ENCODE measurements at places on chromosomes 1 and 21. TPM values are rescaled to one million over a fixed set of nuclear protein-coding genes. Genes with fewer than 3 reads are reported as not detected.
A peak's percentile ranks its signal among the peaks of the same experiment; 100 is the strongest.

The PTGFR gene
- polyA plus RNA-seq, result 3.6 TPM

The AIRE gene
- polyA plus RNA-seq, result not detected

The CTH gene
- polyA plus RNA-seq, result 4.2 TPM

- no peak for DNase-seq
These were observed 96.8 kb upstream of the ADGRL2 start for GRCh38 chr1:81703756-81704463.

GRCh38 chr1:29457496-29458368, 221.4 kb downstream of the PTPRU start:
- DNase-seq, result no peak

- no peak for DNase-seq
These were observed 31.6 kb downstream of the HYI start for GRCh38 chr1:43421976-43422750.

DNA sequence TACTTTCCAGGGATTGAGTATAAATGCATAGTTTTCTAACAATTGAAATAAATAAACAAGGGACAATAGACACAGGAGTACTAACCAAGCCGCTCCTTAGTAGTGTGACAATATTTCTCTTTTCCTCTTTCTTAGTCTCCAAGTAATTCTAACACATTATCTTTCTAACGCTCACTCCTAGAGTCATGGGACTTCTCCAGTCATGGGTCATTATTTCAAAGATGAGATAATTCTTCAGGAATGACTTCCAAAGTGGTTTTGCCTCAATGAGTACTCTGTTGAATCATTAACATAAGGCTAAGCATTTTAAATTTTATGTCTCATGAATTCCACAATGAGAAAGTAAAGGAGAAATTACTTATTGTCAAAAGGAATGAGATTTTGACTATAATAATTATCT, 605.8 kb upstream of the ADAMTS5 start:
- no peak for DNase-seq

DNA sequence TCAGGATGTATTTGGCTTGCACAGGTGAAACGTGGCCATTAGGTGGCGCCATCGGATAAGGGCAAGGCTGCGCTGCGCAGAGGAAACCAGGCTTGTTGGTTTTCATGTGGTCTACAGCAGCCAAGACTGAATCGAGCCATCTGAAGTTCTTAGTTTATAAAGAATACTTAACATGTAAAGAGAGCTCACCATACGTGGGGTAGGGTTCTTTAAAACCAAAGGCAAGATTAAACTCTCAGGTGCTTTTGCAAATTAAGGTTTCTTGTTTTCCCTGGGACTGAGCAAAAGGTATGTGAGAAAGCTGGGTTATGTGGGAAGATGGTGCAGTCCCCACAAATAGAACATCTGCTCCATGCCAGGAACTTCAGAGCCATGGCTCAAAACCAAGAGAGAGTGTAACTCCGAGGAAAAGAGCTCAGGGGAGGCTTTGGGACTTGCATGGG, 9.3 kb downstream of the MASP2 start:
- DNase-seq, result peak; percentile 83

DNA sequence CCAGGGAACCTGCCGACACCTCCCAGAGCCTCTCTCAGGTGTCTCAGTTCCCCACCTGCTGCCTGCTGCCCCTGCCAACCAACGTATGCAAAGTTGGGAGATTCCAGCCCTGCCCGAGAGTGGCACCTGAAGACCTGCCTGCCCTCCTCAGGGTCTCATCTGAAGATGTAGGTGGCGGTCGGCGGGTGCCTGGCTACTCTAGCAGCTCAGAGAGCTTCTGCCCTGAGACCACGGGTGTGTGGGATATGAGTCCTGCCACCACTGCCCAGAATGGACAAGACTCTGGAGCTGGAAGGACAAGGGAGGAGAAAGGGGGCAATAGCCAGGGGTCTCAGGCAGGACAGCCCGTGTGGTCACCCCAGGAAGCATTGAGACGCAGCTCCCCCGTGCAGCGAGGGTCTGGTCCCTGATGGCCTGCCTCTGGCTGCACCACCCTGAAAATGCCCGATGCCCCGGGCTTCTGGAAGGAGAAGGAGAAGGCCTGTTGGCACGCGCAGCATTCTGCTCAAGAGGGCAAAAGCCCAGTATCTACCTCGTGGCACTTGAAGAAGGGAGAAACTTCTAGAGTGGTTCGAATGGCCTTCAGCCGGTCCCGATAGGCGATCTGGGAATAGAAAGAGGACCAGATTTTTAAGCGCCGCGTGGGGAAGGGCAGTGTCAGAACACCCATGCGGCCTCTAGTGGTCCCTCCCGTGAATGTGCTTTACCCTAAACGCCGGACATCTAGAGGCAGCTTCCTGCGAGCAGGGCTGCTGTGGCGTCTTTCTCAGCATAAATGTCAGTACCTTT, 88.8 kb downstream of the STUM start:
- no peak for DNase-seq

- DNase-seq, result no peak
These were observed 299.0 kb downstream of the TPR start for GRCh38 chr1:186076006-186076405.

DNA sequence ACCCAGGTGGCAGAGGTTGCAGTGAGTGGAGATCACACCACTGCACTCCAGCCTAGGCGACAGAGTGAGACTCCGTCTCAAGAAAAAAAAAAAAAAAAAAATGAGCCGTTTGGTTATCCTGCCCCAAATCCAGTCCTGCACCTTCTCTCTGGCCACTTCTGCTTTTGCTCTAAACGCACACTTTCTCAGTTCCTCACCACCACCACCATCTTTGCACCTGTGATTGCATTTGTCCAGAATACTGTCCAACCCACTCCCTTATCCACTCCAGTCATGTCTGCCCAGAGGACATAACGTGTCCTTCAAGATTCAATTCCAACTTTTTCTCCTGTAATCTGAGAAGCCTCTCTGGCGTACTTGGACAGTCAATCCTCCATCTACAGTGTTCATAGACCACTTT, 2.2 kb upstream of the NEK2 start:
- no peak for DNase-seq

GRCh38 chr1:162892906-162893611, 32.1 kb upstream of the CCDC190 start:
- no peak for DNase-seq

- DNase-seq, result no peak
These were observed 178.4 kb upstream of the EDN2 start for GRCh38 chr1:41662765-41663437.

Measured in SK-N-SH (cell line).